ENCODE measurements at places on chromosomes 1 and 21.

- no peak for DNase-seq
These were observed 31.3 kb downstream of the SMAP2 start for GRCh38 chr1:40404670-40405462.

- no peak for DNase-seq
These were observed 134.4 kb upstream of the LMO4 start for GRCh38 chr1:87194271-87194774.

GRCh38 chr1:29129916-29130315, 6.2 kb upstream of the TMEM200B start:
- no peak for DNase-seq

DNA sequence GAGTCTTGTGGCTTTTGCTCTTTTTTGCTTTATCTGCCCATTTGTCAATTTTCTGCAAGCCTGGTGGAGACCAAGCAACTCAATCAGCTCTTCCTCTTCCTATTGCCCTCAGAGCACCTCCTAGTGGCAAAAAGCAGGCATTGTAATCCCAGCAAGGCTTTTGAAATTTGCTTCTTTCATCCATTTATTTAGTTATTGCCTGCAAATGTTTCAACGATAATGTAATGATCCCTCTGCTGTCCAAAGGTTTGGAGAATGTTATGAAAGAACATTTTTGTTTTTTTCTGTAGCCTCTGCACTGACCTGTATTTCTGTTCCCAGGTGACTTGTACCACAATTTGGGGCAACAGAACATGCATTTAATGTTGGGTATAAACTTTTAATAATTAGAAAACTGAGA, 127.8 kb downstream of the GABPA start:
- no peak for DNase-seq

- DNase-seq: no peak
These were observed 65.4 kb upstream of the IFFO2 start for GRCh38 chr1:19021845-19022244.

GRCh38 chr1:99407018-99407417, 142.7 kb downstream of the PLPPR4 start:
- no peak for DNase-seq

All from stimulated activated CD8-positive, alpha-beta memory T cell treated with anti-CD3 and anti-CD28 coated beads, Interleukin-4, amount 100 ng/mL, for 1 hour (primary cell).